ENCODE measurements at places on chromosomes 13 and 19.

DNA sequence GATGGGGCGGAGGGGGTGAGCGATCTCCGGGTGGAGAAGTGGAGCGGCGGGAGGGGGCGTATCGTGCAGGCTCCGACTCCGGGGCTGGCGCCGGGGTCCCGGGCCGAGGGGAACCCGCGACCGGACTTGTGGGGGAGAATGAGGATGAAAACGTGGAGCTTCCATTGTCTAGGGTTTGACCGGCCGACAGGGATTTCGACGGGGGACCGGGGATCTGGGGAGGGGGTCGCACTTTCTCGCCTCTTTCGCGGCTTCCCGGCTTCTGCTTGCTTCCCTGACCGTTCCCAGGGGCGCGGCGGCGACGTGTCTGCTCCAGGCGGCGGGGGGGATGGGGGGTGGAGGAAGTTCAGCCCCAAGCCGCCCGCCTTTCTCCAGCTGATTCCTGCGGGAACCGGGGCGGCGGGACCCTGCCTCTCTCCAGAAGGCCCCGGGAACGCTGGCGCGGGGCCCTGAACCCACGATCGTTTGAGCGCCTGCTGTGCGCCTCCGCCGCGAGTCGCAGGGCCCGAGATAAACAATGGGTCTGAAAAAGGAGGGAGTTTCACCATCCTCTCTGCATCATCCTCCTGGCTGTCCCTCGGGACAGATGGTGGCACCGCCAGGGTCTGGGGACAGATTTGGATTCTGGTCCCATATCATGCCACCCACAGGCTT is 790 bp downstream of the TPM4 start:
- peak; percentile 71 for DNase-seq

DNA sequence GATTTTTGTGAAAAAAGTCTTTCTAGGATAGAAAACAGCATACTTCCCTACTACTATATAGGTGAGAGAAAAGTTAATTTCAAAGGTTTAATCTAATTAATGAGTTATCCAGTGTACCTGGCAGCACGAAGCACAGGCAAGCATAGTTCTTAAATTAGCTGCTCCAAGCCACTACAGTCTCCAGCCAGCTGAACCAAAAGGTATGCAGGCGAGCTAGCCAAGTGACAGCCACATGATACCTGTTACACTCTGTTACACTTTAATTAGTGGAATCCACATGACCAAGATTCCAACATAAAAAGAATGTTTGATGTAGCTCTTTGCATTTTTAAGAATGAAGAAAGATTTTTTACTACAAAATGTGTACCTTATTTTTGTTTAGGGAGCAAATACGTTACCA is 15.5 kb downstream of the SLC25A30 start:
- no peak for DNase-seq

DNA sequence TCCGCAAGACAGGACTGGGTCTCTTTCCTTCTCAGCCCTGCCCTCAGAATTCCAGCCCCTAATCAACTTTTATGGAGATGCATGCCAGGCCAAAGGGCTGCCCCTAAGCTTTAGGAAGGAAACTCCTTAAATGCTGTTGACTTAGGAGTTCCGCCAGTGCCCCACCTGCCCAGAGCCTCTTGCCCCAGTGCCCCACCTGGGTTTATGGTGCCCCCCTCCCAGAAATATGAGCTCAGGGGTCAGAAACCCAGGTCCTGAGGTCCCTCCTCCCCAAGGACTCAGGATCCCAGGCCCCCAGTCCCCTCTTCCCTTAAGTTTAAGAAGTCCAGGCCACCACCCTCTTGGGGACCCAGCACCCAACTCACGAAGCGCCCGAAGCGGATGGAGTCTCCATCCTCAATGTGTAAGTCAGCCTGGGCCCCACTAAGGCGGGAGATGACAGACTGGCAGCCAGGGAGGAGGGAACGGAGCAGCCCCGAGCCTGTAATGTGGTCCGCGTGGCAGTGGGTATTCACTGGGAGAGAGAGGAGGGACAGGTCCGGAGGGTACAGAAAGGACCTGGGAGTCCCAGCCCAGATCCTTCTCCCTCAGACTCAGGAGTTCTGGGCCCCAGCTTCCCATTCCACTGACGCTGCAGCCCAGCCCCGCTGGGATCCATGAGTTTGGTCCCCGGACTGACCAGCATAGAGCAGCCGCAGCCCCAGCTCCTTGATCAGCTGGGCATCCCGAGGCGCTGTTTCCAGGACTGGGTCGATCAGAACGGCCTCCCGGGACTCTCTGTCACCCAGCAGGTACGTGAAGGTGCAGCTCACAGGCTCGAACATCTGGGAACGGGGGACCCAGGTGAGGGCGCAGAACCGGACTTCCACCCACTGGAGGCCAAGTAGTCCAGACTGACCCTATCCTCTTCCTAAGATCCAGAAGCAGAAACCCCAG is 897 bp downstream of the ETHE1 start:
- no peak for DNase-seq

GRCh38 chr13:34046457-34046856 is 228.5 kb downstream of the RFC3 start:
- DNase-seq: no peak

DNA sequence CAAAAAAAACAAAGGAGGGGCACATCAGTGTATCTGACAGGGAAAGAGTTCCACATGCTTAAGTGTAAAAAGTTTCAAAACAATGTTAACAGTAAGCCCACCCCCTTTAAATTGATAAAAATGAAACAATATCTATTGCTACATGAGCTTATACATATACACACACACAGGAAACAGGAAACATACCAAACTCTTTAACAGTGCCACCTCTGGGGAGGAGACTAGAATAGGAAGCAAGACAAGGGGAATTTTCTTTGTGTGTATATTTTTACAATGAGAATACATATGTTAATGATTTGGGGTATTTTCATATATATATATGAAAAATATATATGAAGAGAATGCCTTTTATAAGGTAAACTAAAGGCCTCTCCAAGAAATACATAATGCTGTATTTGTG is 44.7 kb downstream of the TPT1 start:
- DNase-seq: no peak

- no peak for DNase-seq
Observed at GRCh38 chr19:50669302-50670101, 20.3 kb downstream of the C19orf81 start.

GRCh38 chr19:46599716-46600373 is 1.3 kb upstream of the CALM3 start:
- no peak for DNase-seq

DNA sequence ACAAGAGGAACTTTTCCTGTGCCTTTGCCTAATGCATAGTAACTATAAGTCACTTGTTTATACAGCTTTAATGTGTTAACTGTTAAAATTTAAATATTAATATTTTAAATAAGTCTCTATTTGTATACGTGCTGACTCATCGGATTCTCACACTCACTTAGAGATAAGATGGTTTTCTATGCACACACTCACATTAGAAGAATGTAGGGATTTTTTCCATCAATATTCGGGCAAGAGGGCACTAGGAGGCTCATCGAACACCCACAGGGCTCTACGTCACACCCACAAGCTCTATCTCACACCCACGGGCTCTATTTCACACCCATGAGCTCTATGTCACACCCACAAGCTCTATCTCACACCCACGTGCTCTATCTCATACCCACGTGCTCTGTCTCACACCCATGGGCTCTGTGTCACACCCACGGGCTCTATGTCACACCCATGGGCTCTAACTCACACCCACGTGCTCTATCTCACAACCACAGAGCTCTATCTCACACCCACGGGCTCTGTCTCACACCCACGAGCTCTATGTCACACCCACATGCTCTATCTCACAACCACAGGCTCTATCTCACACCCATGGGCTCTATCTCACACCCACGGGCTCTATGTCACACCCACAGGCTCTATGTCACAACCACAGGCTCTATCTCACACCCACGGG is 73.4 kb downstream of the COL4A2 start:
- no peak for DNase-seq

Data from right hindlimb (tissue), 1 donor.